OCI-LY7 (cell line): ENCODE measurements at places on chromosomes 7 and 10. TPM values are rescaled to one million over a fixed set of nuclear protein-coding genes. Genes with fewer than 3 reads are reported as not detected.

TACR2 gene
- total RNA-seq = not detected in 2 replicates

HKDC1 gene
- total RNA-seq = not detected in 2 replicates

BICC1 gene
- total RNA-seq = not detected in 2 replicates

CPED1 gene
- not detected in 2 replicates for total RNA-seq

TRIM4 gene
- 22.3 and 22.5 TPM in 2 replicates for total RNA-seq

EN2 gene
- total RNA-seq = not detected in 2 replicates

MNX1 gene
- 4.7 and 5.7 TPM in 2 replicates for total RNA-seq

FAM25A gene
- not detected in 2 replicates for total RNA-seq
